Lower leg skin (tissue), 4 donors: ENCODE measurements at places on chromosomes 2 and 18.

- DNase-seq = no peak
Observed at GRCh38 chr2:237628247-237629187, 1.1 kb downstream of the LRRFIP1 start.

DNA sequence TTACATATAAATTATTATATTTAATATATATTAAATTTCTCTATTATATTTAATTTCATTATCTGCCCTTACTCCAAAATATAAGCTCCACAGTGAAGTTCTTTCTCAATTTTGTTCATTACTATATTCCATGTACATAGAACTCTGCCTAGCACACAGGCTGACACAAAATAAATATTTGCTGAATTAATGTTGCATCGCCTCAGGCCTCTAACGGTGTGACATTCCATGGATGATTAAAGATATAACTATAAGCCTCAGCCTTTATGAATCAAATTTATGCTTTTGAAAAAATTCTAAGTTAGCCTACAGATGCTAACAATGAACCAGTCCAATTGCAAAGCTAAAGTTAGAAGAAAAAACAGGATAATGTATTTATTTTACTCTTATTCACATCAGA lies 1337.2 kb upstream of the NRXN1 start:
- no peak for DNase-seq

DNA sequence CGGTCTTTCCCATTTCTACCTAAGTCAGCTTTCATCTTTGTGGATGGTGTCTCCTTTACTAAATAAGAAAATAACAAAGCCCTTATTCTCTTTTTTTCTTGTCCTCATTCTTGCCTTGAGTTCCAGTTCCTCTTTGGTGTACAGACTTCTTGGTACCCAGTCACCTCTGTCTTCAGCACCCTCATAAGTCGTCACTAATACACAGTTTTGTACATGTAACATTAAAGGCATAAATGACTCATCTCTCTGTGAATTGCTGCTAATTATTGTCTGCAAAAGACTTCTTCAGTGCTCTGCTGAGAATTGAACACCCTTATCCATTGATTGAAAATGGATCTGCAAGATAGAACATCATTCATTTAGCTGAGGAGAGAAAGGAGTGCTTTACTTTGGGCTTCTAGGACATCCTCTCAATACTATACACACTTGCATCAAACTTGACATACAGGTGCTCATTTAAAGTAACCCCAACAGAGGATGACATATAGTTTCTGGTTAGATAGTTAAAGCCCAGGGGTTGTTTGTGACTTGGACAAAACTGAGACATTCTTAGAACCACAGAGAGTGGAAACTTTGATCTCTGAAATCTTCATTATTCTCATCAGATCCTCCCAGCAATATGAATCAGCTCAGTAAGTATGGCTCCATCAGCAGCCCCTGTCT lies 97.0 kb downstream of the XRCC5 start:
- DNase-seq = no peak

GRCh38 chr2:26400723-26401122 lies 997 bp upstream of the DRC1 start:
- no peak for DNase-seq

GRCh38 chr2:53727921-53728320 lies 39.7 kb upstream of the CHAC2 start:
- no peak for DNase-seq

DNA sequence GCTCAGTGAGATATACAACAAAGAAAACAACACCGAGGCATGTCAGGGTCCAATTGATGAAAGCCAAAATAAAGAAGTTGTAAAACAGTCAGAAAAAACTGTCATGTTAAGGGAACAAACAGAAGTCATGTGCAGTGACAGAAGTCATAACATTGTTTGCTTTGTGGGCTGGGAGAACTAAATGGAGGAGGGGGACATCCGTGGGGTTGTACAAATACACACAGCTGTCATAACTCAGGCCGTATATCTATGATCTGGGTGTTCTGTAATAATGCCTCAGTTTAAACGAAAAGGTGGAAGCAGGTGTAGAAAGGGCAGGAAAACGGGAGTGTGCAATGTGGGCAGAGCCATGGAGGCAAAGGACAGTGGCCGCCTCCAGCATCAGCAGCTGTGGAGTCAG lies 27.3 kb downstream of the TIMM21 start:
- DNase-seq = no peak

DNA sequence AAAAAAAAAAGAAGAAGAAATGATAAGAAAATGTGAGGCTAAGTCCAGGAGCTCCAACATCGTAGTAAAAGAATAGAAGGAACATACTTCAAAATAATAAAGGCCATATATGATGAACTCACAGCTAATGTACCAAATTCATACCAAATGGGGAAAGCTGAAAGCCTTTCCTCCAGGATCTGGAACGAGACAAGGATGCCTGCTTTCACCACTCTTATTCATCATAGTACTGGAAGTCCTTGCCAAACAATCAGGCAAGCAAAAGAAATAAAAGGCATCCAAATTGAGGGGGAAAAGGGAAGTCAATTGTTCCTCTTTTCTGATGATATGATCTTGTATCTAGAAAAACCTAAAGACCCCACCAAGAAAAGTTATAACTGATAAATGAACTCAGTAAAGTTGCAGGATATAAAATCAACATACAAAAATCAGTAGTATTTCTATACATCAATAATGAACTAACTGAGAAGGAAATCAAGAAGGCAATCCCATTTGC lies 170.6 kb downstream of the METTL4 start:
- no peak for DNase-seq

DNA sequence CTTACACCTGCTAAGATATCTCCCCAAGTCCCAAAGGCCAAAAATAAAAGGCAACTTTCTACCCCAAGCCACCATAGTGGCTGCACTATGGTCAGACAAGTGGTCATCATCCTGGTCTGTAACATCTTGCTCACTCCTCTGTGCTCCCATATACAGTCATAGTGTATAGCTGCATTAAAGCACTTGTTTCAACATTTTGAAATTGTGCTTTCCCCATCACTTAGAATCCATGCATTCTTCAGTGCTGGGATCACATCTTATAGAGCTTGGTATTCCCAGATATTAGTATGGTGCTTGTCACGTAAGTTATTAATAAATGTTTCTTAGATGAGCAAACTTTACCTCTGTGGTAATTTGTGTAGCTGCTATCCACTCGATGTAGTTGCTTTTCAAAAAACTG lies 40.4 kb upstream of the CDC42EP3 start:
- DNase-seq = no peak
